ENCODE measurements at places on chromosomes 6 and 20. TPM values are rescaled to one million over a fixed set of nuclear protein-coding genes. Genes with fewer than 3 reads are reported as not detected.
A peak's percentile ranks its signal among the peaks of the same experiment; 100 is the strongest.

GRCh38 chr6:117168296-117169063, 96.9 kb upstream of the VGLL2 start:
- peak; percentile 19 for DNase-seq
- H3K4me1 ChIP-seq: peaks cover 60% of the 10 kb centered on the region
- no peaks in the 10 kb centered on the region for H3K36me3 ChIP-seq
- peak overlapping the region; percentile 87 for H3K27ac ChIP-seq
- no peak overlapping the region for H3K4me3 ChIP-seq
- no peaks in the 10 kb centered on the region for H3K27me3 ChIP-seq

DNA sequence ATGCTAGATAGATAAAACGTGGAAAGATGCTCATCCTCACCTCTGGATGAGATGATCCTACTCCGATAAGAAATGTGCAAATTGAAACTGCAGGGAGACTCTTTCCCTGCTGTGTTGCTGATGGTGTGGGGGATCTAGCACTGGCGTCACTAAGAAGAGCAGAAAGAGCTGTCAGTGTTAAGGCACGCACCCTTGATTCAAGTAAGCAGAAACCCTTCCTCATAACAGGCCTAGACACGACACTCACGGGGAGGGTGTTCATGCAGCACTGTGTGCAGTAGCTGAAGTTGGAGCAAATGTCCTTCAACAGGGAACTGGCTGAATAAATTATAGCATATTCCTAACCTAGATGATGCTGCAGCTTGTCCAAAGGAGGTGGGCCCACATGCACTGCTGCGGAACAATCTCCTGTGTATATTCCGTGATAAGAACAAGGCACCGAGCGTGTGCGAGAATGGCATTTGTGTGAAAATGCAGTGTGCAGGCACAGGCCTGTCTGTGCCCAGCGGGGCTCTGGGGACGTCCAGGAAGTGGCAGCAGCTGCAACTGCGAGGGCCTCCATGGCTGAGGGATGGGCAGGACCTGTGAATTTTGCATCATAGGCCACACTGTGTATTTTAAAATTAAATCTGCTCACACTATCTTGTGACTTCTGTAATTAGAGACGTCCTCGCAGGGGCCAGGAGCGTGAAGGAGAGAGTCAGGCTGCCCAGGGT, 64.0 kb downstream of the TCP11 start:
- DNase-seq: no peak
- no peak overlapping the region for H3K4me3 ChIP-seq
- H3K27me3 ChIP-seq: no peaks in the 10 kb centered on the region
- H3K27ac ChIP-seq: no peak overlapping the region

DNA sequence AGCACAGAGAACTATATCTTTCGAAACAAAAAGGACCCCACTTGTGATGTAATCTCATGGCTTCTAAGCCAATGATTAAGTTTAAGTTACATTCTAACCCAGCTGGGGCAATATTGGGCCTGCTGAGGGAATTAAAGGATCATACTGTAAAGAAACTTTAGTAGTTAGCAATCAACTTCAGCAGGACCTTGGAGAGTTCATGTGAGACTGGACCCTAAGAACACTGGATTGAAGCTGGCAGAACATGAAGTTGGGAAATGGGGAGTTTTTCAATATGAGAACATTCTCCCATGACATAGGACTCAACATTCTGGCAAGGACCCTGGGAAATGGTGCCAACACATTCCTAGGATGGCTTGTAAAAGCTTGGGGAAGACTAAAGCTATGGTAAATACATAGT, 516.2 kb downstream of the PKHD1 start:
- H3K27me3 ChIP-seq: no peaks in the 10 kb centered on the region
- no peaks in the 10 kb centered on the region for H3K4me1 ChIP-seq

GRCh38 chr6:63214816-63215215, 3.5 kb downstream of the FKBP1C start:
- H3K27me3 ChIP-seq: no peaks in the 10 kb centered on the region
- H3K27ac ChIP-seq: no peak overlapping the region
- H3K4me3 ChIP-seq: no peak overlapping the region

GRCh38 chr6:5442916-5443315, 181.6 kb downstream of the FARS2 start:
- H3K4me3 ChIP-seq: no peak overlapping the region
- DNase-seq: no peak
- no peaks in the 10 kb centered on the region for H3K36me3 ChIP-seq
- H3K27ac ChIP-seq: no peak overlapping the region
- H3K27me3 ChIP-seq: no peaks in the 10 kb centered on the region
- H3K4me1 ChIP-seq: 0 out of 2 replicates have a peak, but pooled peaks cover 3% of the 10 kb centered on the region

GRCh38 chr6:157459327-157459726, 78.3 kb downstream of the ZDHHC14 start:
- H3K27ac ChIP-seq: no peak overlapping the region
- no peaks in the 10 kb centered on the region for H3K27me3 ChIP-seq
- H3K4me3 ChIP-seq: no peak overlapping the region
- peaks cover 49% of the 10 kb centered on the region for H3K4me1 ChIP-seq
- H3K36me3 ChIP-seq: no peaks in the 10 kb centered on the region
- no peak for DNase-seq

- H3K4me3 ChIP-seq: no peak overlapping the region
- no peak for DNase-seq
- no peaks in the 10 kb centered on the region for H3K36me3 ChIP-seq
These were observed 51.1 kb downstream of the GTF2H5 start for GRCh38 chr6:158219228-158219627.

GRCh38 chr6:130020073-130020906, 1.9 kb downstream of the L3MBTL3 start:
- peak overlapping the region; percentile 89 for H3K4me3 ChIP-seq
- no peak for DNase-seq
- H3K27ac ChIP-seq: peak overlapping the region; percentile 18
- peaks cover 8% of the 10 kb centered on the region for H3K36me3 ChIP-seq
- H3K4me1 ChIP-seq: peaks cover 10% of the 10 kb centered on the region

- no peaks in the 10 kb centered on the region for H3K4me1 ChIP-seq
- H3K27me3 ChIP-seq: no peaks in the 10 kb centered on the region
- no peak overlapping the region for H3K4me3 ChIP-seq
- no peak for DNase-seq
- H3K36me3 ChIP-seq: no peaks in the 10 kb centered on the region
- no peak overlapping the region for H3K27ac ChIP-seq
These were observed 183.2 kb downstream of the DLL1 start for GRCh38 chr6:170107606-170108222.

HTR1E gene
- not detected for total RNA-seq

HMGA1 gene
- total RNA-seq: 31.7 TPM

SNAP91 gene
- total RNA-seq: not detected

ZSCAN16 gene
- total RNA-seq: 1.2 TPM
